ENCODE measurements at places on chromosomes 3 and 15. TPM values are rescaled to one million over a fixed set of nuclear protein-coding genes. Genes with fewer than 3 reads are reported as not detected.
A peak's percentile ranks its signal among the peaks of the same experiment; 100 is the strongest.

GRCh38 chr15:58243070-58243469, 104.9 kb downstream of the AQP9 start:
- no peak for DNase-seq

- DNase-seq, result no peak
These were observed 96.4 kb upstream of the IGSF10 start for GRCh38 chr3:151557068-151557840.

DNA sequence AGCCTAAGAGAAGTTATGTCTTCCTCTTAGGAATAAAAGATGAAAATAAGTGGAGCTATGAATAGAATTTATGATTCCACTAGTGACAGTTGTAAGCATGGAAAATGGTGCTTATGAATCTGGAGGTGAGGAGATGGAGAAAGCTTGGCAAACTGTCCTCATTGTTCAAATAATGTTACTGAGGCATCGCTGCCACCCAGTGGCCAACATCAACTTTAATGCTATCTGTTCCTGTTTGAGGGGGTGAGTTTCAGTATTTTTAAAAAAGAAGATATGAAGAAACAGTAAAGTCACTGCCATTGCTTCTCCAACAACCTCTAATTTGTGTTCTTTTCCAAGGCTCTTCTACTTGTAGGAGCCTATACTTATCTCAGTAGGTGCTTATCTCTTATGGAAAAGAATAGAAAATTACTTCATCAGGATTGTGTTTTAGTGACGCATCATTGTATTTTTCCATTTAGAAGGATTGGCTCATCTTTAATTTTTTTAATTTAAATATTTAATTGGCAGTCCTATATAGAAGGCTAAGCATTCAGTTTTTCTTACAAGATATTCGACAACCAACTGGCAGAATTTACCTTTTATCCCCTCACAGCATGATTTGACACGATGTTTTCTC, 260.4 kb upstream of the P2RY1 start:
- no peak for DNase-seq

DNA sequence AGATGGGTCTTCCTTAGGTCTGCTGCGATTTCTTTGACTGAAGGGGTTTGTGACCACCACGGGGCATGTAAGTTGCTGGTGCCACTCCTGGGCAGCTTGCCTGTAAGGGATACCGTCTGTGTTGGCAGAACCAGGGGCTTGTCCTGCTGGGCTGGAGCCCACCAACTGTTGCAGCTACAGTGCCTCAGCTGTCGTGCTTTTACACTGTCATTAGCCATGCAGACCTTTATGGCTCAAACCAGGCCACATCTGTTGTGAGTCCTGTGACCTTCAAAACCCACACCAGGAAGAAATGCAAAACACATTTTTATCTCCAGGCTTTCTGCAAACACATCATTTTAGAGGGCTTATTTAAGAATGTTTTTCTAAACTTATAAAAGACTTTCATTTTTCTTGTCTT, 168.7 kb downstream of the PTPRG start:
- no peak for DNase-seq

Gene COL7A1
- 18.0 TPM for polyA plus RNA-seq

GRCh38 chr15:57215881-57216280, 160.4 kb upstream of the CGNL1 start:
- no peak for DNase-seq

DNA sequence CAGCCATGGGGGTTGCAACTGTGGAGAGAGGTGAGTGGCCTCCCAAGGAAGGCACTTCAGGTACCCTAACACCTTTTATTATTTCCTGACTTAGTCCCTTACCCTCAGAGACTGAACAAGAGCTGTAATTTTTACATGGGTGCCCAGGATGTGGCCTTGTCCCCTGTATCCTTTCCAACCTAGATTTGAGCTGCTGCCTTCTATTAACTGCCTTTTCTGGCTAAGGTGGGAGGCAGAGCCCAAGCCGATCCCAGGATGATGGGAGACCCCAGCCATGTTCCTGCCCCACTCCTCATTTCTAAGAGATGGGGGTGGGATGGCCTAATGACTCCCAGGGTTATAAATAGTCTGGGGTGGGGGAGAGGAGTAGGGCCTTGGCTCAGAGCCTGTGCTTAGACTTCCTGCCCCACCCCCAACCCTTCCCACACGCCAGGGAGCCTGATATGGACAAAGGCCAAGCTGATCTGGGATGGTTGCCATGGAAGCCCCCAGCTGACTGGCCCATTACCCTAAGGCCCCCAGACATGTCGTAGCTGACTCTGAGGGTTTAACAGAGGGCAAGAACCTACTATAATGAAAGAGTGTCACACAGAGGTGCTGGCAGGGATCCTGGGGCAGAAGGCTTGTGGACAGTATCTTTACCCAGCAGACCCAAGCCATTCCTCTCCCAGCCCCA, 1.9 kb downstream of the KLHDC8B start:
- DNase-seq, result peak; percentile 70

DNA sequence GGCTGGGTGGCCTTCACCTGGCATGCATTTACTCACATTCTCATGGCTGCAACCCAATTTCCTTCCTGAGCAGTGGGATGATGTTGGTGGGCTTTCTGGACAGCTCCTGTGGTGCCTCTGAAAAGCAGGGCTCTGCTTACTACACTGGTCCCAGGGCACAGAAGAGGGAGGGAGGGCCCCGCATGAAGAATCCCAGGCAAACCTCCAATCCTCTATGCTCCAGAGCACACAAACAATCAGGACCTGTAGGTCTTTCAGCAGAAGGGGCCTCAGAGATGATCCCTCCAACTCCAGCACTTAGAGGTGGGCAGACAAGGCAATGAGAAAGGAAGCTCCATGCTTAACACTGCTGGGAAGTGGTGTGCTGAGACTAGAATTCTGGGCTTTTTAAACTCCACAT, 231.7 kb upstream of the ICE2 start:
- no peak for DNase-seq

DNA sequence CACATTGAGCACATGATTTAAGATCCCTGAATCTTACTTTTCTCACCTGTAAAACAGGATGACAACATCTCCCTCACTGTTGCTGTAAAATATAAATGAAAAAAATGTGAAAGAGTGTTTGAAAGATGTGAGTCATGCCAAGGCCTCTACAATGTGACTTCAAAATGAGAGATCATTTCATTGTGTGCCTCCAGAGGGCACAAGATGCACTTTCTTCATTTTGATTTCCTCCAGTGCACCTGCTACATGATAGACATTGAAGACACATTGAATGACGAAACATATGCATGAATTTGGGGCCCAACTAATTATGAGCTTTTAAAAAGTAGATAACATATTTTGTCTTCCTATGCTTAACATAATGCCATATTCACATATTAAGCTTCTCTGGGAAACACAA, 170.3 kb downstream of the MOBP start:
- no peak for DNase-seq

- DNase-seq, result no peak
These were observed 77.5 kb downstream of the RPN1 start for GRCh38 chr3:128573160-128573559.

DNA sequence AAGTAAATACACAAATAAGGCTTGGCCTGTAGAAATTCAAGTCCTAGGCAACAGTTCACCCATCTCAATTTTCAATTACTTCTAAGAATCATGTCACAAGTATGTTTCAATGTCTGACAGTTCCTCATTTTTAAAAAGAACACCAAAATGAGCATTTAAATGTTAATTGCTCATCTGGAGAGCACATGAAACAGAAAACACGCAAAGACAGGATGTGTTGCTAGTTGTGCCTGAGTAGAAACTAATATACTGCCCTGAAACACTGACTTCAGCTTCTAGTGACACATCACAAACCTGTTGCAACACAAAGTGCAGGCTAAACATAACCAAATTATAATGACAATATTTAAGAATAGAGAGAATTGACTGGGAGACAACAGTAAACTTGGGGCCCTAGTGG, 167.3 kb upstream of the THBS1 start:
- no peak for DNase-seq

DNA sequence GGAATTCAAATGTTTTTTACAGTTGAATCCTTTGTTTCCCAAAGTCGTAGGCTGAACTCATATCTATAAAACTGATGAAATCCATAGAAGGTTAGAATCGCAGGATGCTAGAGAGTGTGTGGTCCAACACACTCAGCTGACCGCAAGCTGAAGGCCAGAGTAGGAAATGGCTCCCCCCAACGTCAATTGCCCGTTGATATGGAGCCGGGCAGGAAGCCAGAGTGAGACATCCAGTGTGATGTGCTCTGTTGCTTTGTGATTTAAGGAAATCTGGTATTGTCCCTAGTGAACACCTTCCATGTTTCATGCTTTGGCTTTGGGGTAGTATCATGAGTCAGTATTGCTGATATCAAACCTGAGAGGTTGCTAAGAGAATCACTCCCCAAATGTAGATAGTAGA, 5.8 kb upstream of the MEX3B start:
- DNase-seq, result no peak

DNA sequence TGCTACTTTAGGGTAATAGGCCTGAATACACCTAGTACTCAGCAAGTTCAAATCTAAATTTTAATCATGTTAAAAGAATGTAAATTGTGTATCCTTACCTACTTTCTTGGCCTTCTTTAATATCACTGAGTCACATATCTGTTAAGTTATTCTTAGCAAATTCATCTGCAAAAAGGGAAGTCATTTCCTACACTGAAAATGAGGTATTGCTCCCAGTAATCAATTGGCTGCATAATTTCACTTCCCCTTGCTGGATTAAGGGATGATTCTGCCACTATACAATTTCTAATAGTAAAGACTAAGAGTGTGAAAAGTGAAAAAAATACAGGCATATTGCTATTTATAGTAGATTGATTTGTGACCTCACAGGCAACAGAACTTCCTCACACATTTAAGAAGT, 47.8 kb downstream of the CCDC54 start:
- no peak for DNase-seq

DNA sequence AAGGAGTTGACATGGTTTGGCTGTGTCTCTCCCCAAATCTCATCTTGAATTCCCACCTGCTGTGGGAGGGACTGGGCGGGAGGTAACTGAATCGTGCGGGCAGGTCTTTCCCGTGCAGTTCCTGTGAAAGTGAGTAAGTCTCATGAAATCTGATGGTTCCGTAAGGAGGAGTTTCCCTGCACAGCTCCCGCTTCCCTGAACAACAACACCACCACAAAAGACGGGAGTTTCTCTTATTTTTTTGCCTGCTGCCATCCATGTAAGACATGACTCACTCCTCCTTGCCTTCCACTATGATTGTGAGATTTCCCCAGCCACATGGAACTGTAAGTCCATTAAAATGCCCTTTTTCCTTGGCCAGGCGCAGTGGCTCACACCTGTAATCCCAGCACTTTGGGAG, 22.7 kb downstream of the XXYLT1 start:
- no peak for DNase-seq

- DNase-seq, result no peak
These were observed 24.2 kb downstream of the ZXDC start for GRCh38 chr3:126451511-126451910.

- no peak for DNase-seq
These were observed 678.4 kb upstream of the GRM7 start for GRCh38 chr3:6182476-6182875.

Gene PLA2G4E
- polyA plus RNA-seq, result 0.04 TPM

DNA sequence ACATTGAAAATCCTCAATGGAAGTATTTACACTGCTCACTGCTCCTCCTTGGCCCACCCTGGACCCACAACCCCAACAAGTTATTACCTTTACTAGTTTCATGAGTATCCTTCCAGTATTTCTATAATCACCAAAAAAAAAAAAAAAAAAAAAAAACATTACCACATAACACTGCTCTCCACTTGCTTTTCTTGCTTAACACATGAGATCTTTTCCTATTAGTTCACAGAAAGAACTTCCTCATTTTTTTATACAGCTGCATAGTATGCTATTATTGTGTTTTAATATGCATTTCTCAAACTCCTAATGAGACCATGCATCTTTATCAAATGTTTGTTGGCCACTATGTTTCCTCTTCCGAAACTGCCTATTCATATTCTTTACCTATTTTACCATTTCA, 14.6 kb downstream of the GABPB1 start:
- no peak for DNase-seq

- no peak for DNase-seq
These were observed 656.8 kb upstream of the NECTIN3 start for GRCh38 chr3:110414855-110415254.

Gene LDHAL6B
- polyA plus RNA-seq, result 0.26 TPM

GRCh38 chr3:185549651-185550111, 2.7 kb downstream of the LIPH start:
- no peak for DNase-seq

DNA sequence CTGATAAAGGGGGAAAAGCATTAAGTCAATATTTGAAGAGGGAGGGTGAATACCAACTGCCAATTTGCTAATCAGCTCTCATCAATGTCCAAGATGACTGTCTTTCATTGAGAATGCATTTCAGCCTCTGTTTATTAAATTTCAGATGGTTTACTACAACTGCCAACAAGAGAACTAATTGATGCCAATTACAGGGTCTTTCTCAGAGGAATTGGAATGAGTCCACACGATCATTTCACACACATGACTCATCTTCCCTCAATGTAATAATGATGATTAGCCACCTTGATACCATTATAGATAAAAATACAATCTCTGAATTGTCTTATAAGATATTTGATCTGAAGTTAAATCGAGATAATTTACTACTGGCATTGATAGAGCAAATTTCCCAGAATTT, 1274.4 kb downstream of the ROBO2 start:
- DNase-seq, result no peak

DNA sequence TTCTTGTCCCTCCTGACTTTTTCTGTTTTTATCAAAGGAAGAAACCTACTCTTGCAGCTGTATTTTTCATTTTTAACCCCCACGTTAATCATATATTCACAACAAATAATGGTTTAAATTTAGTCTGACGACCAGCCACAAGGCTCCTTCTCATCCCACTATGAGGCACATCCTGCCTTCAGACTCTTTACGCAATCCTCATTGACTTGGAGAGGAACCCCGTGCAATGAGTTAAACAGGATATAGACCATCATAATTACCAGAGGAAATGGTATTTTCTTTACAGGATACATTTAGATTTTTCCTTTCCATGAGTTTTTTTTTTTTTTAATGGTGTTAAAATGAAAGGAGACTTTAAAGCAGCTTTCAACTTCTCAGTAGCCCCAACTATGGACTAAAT, 68.5 kb downstream of the WWTR1 start:
- DNase-seq, result no peak

Gene SAMMSON
- 0.11 TPM for polyA plus RNA-seq

Gene CAMKV
- polyA plus RNA-seq, result 0.39 TPM
